ENCODE measurements at places on chromosomes 2 and 18. TPM values are rescaled to one million over a fixed set of nuclear protein-coding genes. Genes with fewer than 3 reads are reported as not detected.

Gene FER1L5
- total RNA-seq: 1.1 TPM

Gene COL4A4
- 1.9 TPM for total RNA-seq

Gene MYOM1
- total RNA-seq: 0.53 TPM

Gene PLEKHH2
- 5.8 TPM for total RNA-seq

Gene NCKAP5
- total RNA-seq: 0.55 TPM

GRCh38 chr18:43893001-43893637 is 615.8 kb upstream of the SYT4 start:
- DNase-seq: no peak

GRCh38 chr2:54750040-54750439 is 26.6 kb downstream of the EML6 start:
- DNase-seq: no peak

DNA sequence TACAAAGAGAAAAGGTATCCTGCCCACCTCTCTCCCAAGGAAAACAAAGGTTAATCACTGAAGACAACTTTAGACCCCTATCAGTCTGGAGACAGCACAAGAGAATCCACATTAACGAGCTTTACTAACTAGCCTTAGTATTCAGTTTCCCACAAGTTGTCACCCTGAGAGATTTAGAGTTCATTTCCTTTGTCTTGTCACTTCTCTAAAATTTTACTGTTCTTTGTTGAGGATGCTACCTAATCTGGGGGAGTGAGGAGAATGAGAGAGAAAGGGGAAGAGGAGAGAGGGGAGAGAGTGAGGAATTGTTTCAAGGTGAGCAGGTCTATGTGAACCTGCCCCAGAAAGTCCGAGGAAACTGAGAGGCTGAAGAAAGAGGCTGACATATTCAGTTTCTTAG is 28.4 kb downstream of the C2orf76 start:
- no peak for DNase-seq

DNA sequence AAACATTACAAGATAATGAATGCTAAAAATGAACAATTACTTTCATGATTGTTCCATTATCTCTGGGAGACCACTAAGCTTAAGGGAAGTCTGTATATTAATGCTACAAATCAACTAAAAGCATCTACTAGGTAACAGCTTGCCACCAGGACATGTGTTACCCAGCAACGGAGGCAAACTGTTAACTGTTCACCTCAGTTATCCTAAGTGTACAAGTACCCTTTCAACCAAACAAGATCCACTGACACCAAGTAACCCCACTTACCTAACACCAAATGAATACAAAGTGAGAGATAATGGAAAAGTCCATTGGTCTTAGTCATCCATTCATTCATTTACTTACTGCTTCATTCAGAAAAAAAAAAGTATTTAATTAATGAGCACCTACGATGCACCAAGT is 54.7 kb upstream of the KIDINS220 start:
- DNase-seq: no peak

GRCh38 chr2:226730481-226730880 is 69.1 kb downstream of the IRS1 start:
- DNase-seq: peak; percentile 16

- DNase-seq: no peak
Observed at GRCh38 chr18:7248877-7249276, 18.0 kb downstream of the LRRC30 start.

DNA sequence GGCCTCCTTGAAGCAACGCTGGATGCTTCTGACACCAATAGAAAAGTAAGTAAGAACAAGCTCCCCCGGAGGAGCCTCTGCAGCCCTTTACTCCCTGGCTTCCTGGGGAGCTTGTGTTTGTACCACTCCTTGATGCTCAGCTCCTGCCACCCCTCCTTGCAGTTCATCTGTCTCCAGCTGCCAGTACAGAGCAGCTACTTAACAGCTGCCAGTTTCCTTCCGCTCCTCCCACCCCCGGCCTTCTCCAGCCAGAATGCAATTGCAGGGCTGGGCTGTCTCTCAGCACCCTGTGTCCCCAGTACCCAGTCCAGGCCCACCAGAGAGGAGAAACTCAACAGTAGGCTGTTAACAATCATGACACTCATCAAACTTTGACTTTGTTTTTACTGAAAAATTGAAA is 109.4 kb downstream of the AOX1 start:
- DNase-seq: no peak

GRCh38 chr2:127220102-127220767 is at the start of gene CYP27C1:
CYP27C1 (minus strand) TSS chr2:127220299; CDS start chr2:127220270, 29 bp downstream.
- peak; percentile 45 for DNase-seq

- DNase-seq: no peak
Observed at GRCh38 chr2:28993206-28993960, 12.3 kb downstream of the TOGARAM2 start.

DNA sequence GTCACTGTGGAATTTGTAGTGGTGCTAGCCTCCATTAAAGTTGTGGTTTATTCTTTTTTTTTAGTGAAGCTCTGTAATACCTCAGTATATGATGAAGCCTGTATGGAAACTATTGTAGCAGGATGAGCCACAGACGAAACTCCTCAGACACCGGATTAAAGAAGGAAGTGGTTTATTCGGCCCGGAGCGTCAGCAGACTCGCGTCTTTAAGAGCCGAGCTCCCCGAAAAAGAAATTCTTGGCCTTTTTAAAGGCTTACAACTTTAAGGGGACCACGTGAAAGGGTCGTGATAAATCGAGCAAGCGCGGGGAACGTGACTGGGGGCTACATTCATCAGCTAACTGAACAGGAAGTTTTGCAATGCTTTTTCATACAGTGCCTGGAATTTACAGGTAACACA is 8.1 kb upstream of the CCL20 start:
- no peak for DNase-seq
